ENCODE measurements at places on chromosomes 6 and 20. TPM values are rescaled to one million over a fixed set of nuclear protein-coding genes. Genes with fewer than 3 reads are reported as not detected.

NOTCH4 gene
- polyA plus RNA-seq: 44.5 TPM

BTN1A1 gene
- polyA plus RNA-seq: not detected

FAM83C gene
- not detected for polyA plus RNA-seq

MTHFD1L gene
- polyA plus RNA-seq: 4.4 TPM

GINS1 gene
- polyA plus RNA-seq: 0.34 TPM

TAB2 gene
- 33.1 TPM for polyA plus RNA-seq

C20orf144 gene
- 0.06 TPM for polyA plus RNA-seq

NEURL2 gene
- 4.6 TPM for polyA plus RNA-seq

KHDC1L gene
- not detected for polyA plus RNA-seq

VIP gene
- polyA plus RNA-seq: 11.0 TPM

Data from adipose tissue (tissue), 3 donors.